ENCODE measurements at places on chromosomes 2 and 18. TPM values are rescaled to one million over a fixed set of nuclear protein-coding genes. Genes with fewer than 3 reads are reported as not detected.

The OR6B2 gene
- total RNA-seq: not detected

The TM4SF20 gene
- not detected for total RNA-seq

The DOK6 gene
- total RNA-seq: 9.6 TPM

DNA sequence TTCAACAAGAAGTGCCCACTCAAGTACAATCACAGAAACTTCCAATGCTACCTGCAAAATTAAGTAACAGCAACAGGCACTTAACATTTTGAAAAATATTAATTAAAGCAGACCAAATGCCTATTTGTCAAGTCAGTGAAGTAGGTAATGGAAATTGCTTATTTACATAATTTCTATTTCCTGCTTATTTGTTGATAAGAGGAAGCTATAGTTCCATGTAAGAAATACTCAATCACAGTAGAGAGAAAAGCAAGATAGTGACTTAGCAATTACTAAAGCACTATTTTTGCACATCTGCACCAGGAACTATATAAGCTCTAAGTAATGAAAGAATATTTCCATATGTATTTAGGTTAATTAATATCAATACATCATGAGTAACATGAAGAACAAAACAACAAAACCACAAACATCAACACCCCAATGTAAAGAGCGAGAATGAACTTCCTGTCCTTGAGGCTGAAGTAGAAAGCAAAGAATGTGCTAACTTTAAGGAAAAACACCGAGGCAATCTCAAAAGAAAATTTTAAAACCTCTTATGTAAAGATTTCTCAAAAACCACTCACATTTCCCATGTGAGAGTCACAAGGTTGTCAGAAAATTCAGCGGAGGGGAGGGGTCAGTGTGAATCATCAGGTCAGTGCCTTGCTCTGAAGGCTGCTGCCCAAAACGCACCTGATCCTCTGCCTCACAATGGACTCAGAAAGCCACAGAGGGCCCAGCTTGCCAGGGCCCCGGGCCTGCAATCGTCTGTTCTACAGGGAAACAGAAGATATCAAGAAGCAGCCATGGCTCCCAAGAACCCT is 12.5 kb downstream of the NPC1 start:
- DNase-seq: no peak

DNA sequence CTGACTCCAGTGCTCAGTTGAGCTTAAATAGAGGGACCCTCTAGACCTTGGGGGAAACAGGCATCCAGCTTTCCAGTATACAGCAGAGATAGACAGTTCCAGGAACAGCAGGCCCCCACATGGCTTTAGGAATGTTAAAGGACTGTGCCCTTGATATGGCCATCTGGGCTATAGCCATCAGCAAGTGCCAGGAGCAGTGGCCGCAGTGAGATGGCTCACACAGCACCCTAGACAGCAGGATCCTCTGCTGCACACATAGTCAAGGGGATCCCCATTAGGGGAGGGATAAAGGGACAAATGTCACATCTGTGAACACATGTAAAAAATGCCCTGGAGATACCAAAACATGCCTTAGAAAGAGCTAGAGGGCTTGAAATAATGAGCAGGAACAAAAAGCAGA is 213.4 kb downstream of the PTH2R start:
- no peak for DNase-seq

GRCh38 chr2:198973181-198973580 is 484.6 kb downstream of the SATB2 start:
- DNase-seq: no peak

GRCh38 chr2:133790711-133791110 is 222.4 kb upstream of the NCKAP5 start:
- DNase-seq: no peak
